GM06990 (cell line): ENCODE measurements at places on chromosomes 6 and 20.

GRCh38 chr20:48025051-48025515 is 239.8 kb upstream of the SULF2 start:
- DNase-seq: no peak

DNA sequence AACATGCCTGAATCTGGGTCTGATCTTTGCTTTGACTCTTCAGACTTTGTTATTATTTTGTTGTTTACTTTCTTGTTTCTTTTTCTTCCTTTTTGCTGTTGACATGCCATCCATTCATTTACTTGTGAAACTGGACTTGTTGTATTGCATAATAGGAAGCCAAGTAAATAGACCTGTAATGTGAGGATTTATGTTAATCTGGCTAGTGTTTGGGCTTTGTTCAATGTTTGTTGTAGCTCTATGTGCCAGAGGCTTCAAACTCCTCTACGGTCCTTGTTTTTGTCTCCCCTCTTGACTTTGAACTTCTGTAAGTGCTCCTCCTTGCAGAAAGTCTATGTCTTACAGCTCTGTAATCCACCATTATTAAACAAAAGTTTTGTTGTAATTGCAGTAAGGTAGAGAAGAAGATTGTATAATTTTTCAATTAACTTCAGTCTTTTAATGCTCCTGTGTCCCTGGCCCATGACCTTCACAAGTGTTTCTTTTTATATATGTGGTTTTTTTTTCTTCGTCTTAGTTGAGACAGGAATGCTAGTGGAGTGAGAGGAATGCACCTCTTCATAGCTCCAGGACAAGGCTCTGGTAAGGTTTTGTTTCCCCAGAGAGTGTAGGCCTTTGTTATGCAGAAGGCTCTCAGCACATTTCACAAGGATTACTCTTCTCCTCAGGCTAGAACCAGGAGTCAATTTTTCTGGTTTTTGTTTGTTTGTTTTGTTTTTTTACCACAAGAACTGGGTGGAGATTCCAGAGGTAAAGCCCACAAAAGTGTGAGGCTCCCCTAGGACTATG is 1061.8 kb upstream of the CITED2 start:
- DNase-seq: no peak

GRCh38 chr20:46303176-46303956 is 4.9 kb downstream of the CDH22 start:
- DNase-seq: no peak

GRCh38 chr6:53829698-53830221 is 35.0 kb downstream of the LRRC1 start:
- DNase-seq: no peak

DNA sequence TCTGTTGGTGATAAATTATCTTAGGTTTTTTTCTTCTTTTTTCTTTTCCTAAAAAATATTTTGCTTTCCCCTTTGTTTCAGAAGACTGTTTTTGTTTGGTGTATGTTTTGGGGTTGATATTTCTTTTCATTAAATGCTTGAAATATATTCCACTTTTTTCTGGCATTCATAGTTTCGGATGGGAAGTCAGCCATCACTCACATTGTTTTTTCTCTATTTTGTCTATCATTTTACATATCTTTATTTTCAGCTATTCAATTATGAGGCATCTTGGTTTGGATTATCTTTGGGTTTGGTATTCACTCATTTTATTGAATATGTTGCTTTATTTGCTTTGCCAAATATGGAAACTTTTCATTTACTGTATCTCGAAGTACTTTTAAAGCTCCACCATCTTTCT is 600.5 kb upstream of the EYS start:
- no peak for DNase-seq

DNA sequence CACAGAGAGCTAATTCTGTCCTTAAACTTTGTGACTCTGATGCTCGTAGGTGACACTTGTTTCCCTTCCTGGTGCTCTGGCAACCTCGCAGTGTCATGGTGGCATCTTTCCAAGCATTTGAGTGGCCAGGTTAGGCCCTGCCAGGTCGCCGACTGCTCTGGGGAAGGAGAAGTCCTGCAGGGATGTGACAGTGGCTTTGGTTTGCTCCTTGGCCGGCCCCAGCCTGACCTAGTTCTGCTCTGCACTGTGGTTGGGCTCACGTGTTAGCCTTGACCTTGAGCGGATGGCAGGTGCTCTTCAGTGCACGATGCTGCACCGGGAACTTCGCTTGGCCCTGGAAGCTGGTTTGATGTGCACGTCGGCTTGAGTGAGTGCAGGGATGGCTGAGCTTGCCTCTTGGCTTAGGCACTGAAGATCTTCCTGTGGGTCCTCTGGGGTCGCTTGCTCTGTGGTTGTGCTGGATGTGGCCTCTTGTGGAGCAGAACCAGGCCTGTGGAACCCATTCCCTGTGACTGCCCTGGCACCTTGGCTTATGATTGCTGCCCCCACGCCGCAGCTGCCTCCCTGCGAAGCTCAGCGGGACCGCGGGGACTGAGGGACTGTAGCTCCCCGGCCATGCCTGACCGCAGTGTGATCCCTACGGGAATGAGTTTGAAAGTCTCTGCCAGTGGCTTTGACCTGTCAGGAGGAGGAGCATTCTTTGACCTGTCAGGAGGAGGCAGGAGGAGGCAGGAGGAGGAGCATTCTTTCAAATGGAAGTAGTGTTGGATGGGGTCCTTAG is 8.7 kb downstream of the OSBPL2 start:
- no peak for DNase-seq

- DNase-seq: no peak
These were observed 4.2 kb downstream of the BEND6 start for GRCh38 chr6:56959094-56959493.

DNA sequence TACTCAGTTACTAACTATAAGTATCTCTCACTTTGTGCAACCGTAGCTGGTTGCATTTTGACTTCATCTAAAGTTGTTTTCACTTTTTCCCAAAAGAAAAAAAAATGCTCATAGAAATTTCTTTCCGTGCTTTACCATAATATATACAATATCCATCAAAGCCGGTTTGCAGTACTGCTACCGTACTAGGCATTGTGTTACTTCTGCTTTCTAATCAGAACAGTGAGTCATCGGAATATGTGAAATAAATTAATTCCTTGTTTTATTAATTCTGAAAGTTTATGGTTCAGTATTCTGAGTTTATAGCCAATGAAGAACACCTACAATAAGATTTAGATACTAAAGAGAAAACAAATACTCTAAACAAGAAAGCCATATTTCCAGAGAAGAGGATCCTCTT is 72.5 kb downstream of the TNFRSF21 start:
- DNase-seq: no peak

DNA sequence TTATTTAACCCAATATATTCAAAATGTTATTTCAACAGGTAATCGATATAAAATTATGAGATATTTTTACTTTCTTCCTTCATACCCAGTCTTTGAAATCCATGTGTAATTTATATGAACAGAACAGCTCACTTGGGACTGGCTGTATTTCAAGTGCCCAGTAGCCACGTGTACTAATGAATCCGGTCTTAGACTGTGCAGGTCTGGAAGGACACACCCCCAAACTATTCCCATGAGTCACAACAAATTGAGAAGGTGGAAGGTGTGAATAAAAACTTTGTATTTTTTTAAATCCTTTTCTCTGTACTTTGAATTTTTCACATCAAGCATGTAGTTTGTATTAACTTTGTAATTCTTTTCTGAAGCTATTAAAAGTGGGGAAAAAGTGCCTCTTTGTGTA is 2.8 kb downstream of the UNC5CL start:
- no peak for DNase-seq

- no peak for DNase-seq
These were observed 193.6 kb downstream of the JARID2 start for GRCh38 chr6:15439410-15440025.

DNA sequence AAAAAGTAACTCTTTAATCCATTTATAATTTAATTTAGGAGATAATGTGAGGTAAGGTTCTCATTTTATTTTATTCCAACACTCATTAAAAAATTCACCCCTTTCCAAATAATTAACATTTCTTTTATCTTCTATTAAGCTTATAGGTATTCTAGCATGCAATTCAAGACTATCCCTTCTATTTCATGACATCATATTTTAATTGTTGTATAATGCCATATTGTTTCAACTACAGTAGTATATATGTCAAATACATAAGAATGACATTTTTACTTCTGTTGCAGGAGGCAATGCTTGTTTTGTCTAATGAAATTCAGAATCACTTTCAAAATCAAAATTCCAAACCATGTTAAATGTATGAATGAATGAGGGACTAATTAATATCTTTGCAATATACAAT is 76.2 kb downstream of the MAFB start:
- no peak for DNase-seq

DNA sequence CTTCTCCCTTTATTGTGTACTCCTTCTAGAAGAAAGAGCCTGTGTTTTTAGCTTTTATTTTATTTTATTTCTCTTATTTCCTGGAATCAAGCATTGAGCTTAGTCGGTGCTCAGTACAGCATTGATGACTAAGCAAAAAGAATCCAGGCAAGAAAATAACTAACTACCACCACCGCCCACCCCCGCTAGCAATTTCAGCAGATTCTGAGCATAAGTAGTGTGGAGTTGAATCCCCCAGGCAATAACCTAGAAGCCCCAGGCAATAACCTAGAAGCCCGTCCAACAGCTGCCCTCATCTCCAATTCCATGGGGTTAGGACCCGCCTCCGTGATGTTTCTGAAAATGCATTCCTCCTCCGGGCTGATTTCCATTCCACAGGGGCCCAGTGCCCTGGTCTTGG is 258.0 kb upstream of the TAB2 start:
- DNase-seq: no peak

DNA sequence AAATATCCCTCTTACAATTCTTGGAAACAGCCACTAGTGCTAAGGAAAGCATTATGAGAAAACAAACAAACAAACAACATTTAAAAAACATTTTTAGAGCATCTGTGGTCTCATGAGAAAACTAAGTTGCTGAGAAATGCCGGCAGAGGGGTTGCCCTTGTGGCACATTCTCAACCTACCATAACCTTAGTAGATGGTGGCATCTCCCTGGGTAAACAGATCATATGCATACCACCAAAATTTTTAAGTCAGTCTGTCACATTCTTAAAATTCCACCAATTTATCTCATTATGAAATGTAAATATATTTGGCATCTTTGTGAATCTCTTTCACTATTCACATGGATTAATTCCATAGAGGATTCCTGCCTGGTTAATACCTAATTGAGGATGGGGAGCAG is 575.7 kb upstream of the MARCKS start:
- DNase-seq: no peak

GRCh38 chr6:121879149-121879548 is 443.7 kb downstream of the GJA1 start:
- no peak for DNase-seq

DNA sequence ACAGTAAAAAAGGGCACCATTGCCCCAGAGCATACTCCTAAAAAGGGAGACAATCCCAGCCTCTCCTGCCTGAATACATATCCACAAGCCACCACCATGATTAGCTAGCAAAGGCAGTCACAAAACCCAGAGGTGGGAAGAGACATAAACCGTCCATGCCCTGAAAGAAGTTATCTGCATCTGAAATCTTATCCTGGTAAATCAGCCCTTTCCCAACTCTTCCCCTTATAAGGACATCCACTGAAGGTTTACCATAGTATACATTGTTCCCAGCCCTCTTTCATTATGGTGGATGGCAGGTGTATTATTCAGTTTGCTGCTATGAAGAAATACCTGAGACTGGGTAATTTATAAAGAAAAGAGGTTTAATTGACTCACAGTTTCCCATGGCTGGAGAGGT is 95.2 kb downstream of the TBC1D7 start:
- no peak for DNase-seq

DNA sequence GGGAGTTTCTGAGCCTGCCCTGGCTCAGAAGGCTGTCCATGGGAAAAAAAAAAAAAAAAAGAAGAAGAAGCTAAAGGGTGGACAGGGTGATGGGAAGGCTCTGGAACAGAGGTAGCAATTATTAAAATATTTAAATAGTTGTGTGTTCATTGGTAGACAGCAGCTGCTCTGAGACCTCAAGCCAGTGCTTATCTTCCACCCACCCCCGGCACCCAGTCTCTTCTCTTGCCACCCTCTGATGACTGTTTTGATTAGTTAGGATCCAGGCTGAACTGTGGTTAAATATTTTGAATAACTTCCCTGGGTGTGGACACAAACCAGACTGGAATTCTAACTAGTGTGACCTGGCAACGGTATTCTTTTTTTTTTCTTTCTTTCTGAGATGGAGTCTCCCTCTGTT is 16.9 kb upstream of the SRSF3 start:
- no peak for DNase-seq

GRCh38 chr20:48910347-48910781 is 11.1 kb upstream of the ARFGEF2 start:
- no peak for DNase-seq

DNA sequence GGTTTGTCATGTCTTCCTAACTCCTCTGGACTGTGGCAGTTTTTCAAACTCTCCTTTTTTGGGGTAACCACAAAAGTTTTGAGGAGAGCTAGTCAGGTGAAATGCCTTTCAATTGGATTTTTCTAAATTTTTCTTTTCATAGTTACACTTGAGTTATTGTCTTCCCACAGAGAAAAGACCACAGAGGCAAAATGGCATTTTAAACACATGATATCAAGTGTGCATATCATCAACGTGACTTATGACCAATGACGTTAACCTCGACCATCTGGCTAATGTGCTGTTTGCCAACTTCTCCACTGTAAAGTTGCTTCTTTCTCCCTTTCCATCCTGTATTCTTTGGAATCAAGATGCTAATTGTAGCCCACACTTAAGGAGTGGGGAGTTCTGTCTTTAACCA is 41.3 kb upstream of the SNAP25 start:
- DNase-seq: no peak

DNA sequence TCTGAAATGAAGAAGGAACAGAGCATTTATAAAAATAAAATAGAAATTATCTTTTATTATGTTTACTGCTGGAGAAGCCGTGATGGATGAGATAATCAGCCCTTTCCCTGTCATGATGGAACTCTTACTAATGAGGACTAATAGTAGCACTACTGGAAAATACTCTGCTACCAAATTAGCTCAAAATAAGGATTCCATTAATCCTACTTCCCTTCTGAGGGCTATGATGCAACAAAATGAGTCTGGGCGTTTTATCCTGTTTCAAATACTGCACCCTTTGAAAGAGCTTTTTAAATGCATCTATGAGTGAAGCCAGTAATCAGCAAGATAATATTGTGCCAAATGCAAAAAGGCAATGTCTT is 59.3 kb upstream of the CARMIL1 start:
- DNase-seq: no peak

DNA sequence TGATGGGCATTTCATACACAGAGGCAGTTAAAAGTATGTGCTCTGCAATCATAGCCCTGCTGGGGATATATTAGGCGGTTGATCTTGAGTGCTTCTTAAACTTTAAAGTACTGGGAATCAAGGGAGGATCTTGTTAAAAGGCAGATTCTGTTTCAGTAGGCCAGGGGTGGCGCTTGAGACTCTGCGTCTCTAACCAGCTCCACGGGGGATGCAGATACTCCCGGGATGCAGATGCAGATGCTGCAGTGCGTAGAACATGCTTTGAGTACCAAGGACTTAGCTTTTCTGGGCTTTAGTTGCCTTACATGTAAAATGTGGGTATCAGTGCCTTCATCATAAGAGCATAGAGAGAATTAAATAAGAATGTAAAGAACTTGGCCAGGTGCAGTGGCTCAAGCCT is 44.4 kb upstream of the ENPP5 start:
- no peak for DNase-seq
